Hippocampal formation (tissue), 2 donors: ENCODE measurements at places on chromosomes 3 and 15.

DNA sequence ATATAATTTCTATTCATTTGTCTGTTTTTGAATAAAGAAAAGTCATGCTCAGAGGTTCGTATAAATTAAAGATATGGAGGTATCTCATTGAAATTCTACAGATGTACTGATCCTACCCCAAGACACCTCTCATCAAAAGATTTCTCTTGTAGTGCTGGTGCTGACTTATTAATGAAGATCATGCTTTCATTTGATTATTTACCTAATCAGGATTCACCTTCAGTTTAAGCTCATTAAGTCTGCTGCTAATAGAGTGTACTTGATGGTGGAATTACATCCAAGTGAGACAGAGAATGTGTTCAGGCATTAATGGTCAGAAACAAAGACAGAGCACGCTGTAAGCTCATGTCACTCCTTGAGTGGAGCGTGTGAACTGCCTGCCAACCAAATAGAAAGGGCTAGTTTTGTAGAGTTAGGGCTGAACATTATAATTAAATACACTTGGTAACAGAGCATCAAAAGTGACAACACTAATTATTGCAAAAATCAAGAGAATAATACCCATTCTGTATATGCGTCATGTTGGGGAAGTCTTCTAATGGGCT is 45.5 kb downstream of the KBTBD12 start:
- peak; percentile 5 for DNase-seq

DNA sequence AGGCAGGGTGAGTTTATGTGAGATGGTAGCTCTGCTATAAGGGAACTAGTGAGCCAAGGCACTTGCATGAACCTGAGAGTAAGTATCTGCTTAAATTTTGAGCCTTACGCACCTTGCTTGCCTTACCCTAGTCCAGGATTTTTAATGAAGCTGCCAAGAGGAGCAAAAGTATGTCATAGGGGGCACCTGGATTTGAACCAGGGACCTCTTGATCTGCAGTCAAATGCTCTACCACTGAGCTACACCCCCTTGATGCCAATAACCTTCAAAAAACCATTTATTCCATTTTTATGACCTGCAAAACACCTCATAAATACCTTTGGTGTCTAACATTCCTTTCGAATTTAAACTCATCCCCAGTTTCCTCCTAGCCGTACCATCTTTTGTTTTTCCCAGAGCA is 88.3 kb upstream of the ACP3 start:
- DNase-seq, result no peak

DNA sequence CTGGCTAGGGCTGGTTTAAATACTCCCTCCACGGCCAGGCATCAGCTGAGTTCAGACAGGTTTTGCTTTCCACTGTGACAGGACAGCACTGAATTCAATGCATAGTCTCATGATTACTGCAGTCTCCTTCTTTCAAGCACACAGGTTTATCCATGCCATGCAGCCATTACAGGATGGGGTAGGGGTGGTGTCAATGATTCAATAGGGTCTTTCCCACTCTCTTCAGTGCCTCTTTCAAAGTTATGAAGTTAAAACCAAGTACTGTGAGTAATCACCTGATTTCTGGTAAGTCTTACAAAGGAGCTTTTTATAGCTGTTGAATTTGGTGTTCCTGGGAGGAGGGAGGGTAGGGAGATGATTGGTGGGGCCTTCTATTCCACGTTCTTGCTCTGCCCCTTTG is 47.2 kb downstream of the TMEM212 start:
- no peak for DNase-seq

DNA sequence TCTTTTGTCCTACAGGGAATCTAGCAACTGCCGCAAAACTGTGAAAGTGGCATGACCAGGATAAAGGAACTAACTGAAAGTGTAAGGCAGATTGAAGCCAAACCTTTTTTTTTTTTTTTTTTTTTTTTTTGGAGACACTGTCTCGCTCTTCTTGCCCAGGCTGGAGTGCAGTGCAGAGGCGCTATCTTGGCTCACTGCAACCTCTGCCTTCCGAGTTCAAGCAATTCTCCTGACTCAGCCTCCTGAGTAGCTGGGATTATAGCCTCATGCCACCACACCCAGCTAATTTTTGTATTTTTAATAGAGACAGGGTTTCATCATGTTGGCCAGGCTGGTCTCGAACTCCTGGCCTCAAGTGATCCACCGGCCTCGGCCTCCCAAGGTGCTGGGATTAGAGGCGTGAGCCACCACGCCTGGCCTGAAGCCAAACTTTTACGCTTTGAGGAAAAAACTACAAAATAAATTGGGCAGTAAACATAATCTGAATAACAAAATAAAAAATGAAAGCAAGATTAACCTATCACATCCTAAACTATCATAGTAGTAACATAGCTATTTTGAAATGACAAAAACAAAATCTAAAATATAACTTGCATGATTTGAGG is 9.7 kb downstream of the SLTM start:
- no peak for DNase-seq

DNA sequence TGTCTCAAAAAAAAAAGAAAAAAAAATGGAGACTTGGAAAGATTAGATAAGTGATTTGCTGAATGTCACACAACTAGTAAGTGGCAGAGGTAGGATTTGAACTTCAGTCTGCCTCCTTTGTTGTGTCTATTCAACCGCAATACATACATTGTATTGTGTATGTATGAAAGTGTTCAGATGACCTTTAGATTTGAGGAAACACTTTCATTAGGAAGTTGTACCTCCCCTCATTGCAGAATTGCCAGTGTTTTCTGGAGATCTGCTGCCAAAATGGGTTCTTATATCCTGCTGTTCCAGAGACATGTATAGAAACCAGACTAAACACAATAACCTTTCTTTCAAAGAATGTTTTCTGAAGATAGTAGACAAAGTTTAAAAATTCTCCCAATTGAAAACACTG is 247.4 kb upstream of the TBL1XR1 start:
- DNase-seq, result no peak

- DNase-seq, result no peak
Observed at GRCh38 chr15:76929011-76929760, 2.4 kb upstream of the RCN2 start.

DNA sequence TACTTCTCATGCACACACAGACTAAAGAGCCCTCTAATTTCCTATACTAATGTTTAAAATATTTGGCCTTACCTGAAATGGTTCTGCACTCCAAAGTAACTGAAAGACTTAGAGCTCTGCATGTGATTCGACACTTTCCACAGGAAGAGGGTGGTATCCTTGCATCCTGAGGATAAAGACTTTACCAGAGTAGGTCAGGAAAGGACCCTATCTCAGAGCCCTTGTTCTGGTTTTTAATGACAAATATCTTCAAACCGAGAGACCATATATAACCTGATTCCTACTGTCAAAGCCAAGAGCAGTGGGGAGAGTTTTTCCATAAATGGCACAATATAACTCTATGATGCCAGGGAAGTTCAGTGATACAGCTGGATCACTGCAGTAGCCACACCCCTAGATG is at the start of gene GP5:
TSS of gene GP5 (minus strand) at position 101 of the 400 bp plus-strand sequence. CDS start 984 bp downstream, outside the sequence.
- no peak for DNase-seq

GRCh38 chr3:111737706-111738086 is 121.4 kb upstream of the PHLDB2 start:
- no peak for DNase-seq

DNA sequence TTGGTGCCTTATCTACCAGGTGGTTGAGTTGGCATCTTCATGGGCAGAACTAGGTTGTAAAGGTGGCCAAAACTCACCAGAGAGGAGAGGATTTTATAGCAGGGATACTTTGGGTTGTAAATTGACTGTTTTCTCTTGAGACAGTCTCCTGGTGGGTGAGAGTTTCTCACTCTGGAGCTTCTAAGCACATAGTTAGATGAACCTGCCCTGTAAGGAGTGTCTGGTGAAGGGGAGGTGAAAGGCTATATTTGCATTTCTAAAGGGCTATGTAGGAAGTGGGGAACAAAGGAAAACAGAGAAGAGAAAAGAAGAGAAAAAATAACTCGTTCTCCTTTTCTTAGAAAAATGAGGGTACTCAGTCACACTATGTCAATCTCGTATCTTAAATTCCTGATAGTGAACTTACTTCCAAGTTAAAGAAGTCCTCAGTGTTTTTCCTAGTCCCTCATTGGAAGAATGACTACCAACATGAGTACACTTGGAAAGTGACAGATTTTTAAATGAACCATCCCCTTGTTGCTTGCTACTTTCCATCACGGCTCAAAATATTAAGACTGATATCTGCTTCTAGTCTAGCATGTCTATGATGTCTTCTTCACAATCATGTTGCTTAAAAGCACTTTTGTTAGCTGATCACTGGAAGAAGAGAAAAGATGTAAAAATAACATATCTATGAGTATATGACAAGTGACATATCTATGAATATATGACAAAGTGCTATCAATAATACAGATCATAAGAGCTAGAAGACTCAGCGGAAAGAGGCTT is 113.8 kb upstream of the P2RY1 start:
- no peak for DNase-seq

DNA sequence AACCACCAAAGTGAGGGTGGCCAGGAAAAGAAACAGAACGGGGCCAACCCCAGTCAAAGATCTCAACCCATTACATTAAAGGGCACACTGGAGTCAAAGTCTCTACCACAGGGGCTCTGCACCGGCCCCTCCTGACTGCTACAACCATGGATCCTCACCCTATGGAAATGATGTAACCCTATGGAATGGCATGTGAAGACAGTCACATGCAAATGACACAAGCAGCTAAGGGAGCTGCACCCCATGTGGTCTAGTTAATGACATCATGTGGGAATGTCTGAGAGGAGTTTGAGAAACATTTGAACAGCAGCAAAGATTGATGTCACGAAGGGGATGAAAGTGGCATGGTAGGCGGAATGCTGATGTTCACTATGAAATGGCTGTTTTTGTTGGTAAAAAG is 298.2 kb upstream of the SLCO3A1 start:
- DNase-seq, result no peak

GRCh38 chr3:174931473-174932353 is 72.6 kb downstream of the NAALADL2 start:
- DNase-seq, result no peak

GRCh38 chr3:13623101-13623654 is 74.3 kb downstream of the FBLN2 start:
- no peak for DNase-seq

DNA sequence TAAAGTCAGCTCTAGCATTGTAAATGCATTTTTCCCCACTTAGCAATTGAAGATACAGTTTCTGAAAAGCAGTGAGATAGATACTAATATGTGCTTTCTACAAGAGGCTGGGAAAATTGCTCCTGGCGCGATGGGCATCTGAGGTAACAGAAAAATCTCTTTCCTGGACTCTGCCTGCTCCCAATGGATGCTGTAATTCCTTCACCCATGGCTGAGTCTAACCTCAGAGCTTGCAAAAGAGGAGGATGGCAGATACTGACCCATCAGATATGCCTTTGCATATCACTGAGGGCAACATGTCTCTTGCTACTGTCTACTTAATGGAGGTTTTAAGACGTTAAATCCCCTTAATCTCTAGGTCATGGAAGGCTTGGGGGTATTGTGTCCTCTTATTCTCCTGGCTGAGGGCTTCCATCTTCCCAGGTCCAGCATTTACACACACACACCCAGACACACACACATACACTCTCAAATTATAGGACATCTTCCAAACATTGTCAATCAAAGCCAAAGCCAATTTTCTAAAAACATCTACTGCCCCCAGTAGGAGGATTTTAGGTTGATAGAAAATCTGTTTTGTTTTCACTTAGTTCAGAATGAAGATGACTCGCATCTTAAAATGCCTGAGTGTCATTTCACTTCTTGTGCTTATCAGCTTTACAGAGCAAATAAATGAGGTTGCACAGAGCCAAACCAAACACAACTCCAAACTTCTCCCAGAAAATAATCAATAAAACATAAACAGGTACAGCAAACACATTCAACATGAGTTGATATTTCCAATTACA is 2.4 kb downstream of the TRPM1 start:
- DNase-seq, result no peak

GRCh38 chr3:47573190-47574172 is 5.2 kb downstream of the CSPG5 start:
- DNase-seq, result peak; percentile 56

GRCh38 chr3:81958972-81959640 is 197.7 kb upstream of the GBE1 start:
- no peak for DNase-seq
